ENCODE measurements at places on chromosomes 11 and 22.

DNA sequence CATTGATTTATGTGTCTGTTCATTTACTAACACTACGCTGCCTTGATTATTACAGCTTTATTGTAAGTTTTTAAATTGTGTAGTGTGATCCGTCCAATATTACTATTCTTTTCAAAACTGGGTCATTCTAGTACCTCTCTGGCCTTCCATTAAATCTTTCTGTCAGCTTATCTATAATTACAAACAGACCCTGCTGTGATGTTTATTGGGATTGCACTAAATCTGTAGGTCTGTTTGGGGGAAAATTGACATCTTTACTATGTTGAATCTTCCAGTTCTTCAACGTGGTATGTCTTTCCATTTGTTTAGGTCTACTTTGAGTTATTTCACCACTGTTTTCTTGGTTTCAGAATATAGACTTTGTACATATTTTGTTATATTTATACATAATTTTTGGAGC, 15.6 kb downstream of the CABIN1 start:
- DNase-seq = no peak

DNA sequence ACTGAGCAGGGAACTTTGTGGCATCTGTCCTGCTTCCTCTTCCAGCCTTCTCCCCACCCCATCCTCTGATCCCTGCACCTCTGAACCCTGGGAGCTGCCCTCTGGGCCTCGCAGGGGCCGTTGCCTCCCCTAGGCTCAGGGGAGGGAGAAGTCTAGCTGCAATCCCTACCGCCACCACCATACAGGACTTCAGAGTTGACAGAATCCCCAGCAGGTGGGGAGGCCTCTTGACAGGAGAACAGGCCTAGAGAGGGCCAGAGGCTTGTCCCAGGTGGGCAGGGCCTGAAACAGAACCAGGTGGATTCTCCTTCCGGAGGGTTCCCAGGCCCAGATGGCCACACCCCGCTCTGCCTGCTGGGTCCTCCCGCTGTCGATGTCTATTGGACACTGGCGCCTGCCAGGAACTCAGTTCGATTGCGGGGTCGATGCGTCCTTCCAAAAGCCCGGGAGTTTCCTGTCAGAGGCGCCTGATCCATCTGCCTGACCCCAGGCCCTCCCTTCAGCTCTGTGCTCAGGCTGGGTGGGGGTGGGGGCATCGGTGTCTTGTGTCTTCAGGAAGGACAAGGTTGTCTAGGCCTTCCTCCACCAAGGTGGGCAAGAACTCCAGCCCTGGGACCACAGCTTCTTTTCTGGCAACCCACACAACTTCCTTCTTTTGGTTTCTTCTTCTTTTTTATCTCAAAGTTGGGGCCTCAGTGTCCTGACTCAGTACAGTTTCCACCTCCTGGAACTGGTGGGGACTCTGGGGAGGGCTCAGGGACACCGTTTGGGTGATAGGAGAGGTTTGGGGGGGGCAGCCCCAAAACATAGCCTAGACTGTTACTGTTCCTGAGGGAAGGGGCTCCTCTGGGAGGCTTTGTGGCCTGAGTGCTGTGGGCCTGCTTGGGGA, 6.4 kb downstream of the STARD10 start:
- no peak for DNase-seq

DNA sequence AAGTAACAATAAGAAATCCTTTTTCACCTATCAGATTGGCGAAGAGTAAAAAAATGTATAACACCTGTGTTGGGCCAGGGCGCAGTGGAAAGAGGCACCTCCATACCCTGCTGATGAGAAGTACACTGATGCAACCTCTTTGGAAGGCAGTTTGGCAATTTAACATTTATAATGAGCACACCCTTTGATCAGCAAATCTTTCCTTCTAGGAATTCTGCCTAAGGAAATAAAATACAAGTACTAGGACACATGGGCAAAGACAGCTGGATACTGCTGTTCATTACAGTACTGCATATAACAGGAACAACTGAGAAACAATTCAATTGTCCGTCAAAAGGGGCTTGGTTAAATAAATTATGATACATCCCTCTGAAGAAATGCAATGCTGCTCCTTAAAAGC, 110.1 kb downstream of the RPL27A start:
- DNase-seq = no peak

GRCh38 chr11:132576706-132577105, 955.6 kb downstream of the OPCML start:
- DNase-seq = no peak

DNA sequence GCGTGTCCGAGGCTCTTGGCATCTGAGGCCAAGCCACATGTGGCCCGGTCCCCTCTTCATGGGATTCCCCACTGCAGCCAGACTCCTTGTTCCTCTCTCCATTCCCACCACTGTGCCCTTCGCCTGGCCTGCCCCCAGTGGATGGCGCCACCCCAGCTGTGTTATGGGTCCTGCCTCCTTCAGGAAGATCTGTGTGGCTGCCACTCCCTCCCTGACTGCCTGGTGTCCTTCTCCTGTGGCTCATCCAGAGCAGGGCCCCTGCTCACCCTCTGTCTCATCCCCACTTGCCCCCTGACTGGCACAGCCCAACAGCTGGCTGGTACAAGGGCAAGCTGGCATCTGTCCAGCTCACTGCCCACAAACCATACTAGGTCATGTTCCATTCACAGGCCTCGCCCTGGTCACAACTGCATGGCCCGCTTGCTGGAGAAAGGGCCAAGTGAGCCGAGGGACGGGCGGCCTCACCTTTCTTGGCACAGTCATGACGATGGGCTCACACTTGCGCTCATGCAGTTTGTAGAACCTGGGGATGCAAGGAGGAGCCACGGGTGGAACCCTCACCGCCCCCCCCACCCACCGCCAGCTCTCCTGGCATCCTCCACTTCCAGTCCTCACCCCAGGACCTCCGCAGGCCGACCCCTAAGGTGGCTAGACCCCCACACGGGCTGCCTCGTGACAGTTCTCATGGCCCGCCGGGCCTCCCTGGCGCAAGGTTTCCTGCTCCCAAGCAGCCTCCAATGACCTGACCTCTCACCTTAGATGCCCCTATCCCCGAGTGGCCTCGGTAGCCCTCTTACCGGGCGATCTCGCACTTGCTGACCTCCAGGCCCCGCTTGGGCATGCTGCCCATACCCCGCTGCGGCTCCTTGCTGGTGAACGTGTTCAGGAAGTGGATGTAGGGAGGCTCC, 2.1 kb upstream of the PTPRCAP start:
- DNase-seq = peak; percentile 56

GRCh38 chr11:35160246-35160824, 21.4 kb downstream of the CD44 start:
- DNase-seq = no peak

DNA sequence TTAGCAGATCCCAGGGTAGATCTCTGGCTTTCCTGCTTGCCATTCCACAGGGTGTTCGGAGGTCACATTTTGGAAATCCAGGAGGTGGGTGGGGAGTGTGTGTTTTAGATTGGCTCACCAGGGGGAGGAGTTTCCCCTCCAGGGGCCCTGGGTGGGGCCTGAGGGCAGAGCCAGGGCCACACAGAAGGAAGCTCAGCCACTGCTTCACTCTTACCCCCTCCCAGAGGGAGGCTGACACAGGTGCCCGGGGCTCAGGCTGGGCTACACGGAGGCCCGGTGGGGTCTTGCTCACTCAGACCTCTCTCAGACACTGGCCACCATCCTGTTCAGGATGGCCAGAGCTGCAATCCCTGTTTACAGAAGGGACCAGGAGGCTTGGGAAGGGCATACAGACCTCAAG, 2.5 kb downstream of the WNT7B start:
- DNase-seq = no peak

DNA sequence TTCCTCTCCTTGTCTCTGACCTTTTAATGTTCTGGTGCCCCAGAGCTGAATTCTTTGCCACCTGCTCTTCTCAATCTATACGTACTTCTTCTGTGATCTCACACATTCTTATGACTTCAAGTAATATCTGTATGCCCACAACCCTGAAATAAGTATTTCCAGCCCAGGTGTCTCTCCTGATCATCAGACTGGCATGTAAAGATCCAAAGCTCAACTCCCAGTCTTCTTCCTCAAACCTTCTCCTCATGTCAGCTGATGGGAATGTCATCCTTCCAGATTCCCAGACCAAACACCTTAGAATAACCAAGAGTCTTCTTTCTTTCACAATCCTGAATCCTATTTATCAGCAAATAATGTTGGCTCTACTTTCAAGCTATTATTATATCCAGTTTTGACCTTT, 9.3 kb downstream of the MS4A3 start:
- no peak for DNase-seq

DNA sequence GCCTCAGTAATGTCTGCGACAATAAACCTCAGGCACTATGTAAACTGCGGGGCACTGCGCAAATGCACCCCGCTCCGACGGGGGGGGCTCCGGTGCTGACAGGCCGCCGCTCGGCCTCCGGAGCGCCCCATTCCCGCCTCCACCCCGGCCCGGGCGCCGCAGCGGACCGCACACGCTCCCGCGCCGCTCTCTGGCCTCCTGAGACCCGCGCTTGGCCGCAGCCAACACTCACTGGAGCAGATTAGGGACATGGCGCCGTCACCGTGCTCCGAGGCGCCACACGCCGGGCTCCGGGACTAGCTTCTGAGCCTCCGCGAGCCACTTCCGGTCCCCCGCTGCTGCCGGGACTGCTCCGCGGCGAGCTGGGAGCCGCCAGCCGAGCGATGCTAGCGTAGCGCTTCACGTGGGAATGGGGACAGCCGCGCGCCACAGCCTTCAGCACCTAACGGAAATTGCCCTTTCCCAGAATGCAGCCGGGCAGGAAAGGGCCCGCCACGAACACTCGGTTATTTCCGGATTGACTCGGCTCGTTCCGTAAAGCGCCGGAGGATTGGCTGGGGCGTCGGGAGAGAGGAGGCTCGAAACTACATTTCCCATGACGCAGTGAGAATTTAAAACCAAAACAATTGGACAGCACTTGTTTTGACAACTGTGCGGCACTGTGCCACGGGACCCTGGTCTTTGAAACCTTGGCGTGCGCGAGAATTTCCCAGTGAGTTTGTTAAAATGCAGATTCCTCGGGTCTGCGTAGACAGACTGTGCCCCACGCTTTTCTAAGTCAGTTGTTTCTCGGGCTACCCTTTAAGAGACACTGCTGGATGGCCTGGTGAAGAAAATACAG, at the start of gene PRPF19:
PRPF19 (minus strand) TSS at position 454 of the 841 bp plus-strand sequence; CDS start at position 251, 203 bp downstream.
- peak; percentile 91 for DNase-seq

- no peak for DNase-seq
Measured at GRCh38 chr11:122207921-122208764, 92.1 kb upstream of the BLID start.

DNA sequence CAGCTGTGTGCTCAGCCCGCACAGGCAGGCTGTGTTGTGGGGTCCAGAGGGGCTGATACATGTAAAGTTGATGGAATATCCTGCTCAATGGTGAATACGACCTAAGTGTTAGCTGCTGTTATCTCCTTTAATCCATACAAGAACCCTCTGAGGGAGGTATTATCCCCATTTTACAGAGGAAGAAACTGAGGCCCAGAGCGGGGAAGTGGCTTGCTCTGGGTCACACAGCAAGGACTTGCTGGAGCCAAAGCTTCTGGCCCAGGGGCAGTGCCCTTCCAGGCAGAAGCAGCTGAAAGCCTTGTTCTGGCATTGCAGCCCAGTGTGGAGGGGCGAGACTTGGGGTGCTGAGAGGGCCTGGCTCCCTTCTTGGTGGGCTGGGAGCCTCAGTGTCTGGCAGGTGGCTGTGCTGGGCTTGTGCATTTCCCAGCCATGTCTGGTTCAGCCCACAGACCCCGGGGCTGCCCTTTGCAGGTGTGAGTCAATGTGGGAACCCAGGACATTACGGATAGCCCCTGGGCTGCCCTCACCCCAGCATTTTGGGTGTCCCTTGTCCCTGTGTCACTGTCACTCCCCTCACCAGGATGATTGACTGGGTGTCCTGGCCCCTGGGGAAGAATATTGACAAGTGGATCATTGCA, 10.4 kb downstream of the USP35 start:
- no peak for DNase-seq

GRCh38 chr11:60367009-60367408, 11.3 kb upstream of the MS4A7 start:
- DNase-seq = no peak

DNA sequence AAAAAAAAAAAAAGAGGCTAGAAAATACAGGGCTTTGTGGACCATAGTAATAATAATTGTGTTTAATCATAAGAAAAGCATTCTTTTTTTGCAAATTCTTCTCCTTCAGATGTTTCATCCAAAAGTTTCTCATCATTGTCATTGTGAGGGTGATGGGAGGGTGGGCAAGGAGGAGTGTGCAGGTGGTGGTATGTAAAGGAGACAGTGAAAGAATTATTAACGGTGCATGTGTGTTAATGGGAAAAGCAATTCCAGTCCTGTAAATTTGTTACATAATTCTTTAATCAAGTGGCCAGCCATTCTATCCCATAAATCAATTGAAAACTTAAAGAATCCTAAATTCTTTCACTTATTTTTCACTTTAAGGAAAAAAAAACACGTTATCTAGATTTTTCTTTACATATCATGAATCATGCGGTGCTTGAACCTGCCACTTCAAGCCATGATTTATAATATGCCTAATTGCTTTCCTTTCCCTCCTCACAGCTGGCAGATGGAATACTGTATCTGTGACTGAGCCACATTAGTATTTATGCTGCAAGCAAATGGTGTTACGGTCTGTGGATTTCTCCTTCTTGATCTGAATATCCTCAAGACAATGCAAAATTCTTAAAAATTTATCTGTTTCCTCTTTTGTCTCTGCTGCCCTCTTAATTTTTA, 318.5 kb downstream of the JRKL start:
- no peak for DNase-seq

DNA sequence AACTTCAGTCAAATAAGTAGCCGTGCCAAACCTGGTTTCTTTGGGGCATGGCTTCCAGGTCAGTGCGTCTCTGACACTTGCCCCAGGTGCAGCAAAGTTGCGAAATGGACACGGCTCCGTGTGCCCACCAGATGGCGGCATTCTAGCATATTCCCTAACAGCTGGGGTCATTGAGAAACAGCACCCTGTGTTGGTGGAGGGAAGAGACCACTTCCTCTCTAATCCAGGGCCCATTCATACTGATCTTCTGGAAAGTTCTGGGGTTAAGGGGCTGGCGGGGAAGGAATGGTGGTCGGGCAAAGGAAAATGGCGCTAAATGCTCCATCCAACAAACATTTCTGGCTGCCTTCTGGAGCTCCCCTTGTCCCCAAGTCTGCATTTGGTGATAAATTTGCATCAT, 141.2 kb upstream of the TIMP3 start:
- DNase-seq = peak; percentile 72

GRCh38 chr11:111840143-111840542, 31.2 kb downstream of the ALG9 start:
- DNase-seq = no peak

- no peak for DNase-seq
Measured at GRCh38 chr11:91761406-91762025, 463.1 kb upstream of the FAT3 start.

GRCh38 chr22:38270091-38270992, 2.5 kb downstream of the TMEM184B start:
- no peak for DNase-seq
